ENCODE measurements at places on chromosomes 12 and 14.

DNA sequence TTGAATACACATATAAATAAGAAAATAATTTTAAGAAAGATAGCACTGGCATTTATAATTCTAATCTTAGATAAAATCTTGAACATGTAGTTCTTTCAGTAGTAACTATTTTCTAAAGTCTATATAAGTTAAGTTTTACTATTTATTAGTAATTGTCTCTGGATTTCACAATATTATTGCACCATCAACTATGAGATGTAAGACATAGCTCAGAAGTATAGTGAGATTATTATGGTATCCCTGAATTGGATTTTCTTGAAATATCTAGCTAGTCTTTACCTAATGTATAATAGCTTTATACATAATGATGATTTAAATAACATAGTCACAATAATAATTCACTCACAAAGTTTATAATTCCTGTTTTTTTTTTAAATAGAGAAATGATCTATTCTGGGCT, 6.7 kb downstream of the CLEC12A start:
- DNase-seq = no peak

DNA sequence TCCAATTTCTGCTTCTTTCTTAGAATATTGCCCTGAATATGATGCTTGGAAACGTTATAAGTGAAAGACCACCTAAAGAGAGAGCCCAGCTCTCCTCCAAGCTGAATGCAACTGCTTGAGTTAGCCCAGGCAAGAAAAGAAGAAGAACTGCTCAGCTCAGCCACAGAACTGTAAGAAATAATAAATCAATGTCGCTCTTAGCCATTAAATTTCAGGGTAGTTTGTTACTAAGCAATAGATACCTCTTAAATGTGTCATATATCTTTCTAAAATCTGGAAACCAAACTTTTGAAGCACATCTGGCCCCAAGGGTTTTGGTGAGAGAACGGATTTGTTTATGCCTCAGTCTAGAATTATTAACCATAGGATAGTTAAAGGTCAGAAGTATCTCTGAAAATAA, 50.4 kb downstream of the SLC6A15 start:
- no peak for DNase-seq

- peak; percentile 54 for DNase-seq
Observed at GRCh38 chr12:57452937-57453509, 2.1 kb upstream of the INHBE start.

DNA sequence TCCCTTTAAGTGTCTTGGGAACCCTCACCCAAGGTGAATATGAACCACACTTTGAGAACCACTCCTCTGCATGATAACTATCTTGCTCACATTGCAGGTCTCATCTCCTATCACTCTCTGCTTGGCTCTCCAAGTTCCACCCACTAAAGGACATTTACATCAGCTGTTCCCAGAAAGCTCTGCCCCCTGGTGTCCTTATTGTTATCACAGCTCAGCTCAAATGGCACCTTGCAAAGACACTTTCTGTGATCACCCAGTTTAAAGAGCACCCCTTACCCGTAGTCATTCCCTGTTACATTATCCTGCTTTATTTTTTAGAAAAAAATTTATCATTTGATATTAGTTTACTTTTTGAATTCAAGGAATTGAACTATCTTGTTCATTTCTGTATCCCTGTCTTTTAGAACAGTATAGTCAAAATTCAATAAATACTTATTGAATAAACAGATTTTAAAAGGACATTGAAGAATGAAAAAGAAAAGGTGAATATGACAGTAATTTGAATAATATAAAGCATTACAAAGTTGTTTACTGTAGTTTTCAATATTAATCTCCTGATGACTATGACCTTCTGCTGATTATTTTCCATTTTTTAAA, 20.5 kb upstream of the GUCY2C start:
- DNase-seq = no peak

- DNase-seq = no peak
Observed at GRCh38 chr12:64746663-64747062, 12.5 kb downstream of the GNS start.

GRCh38 chr12:126359216-126359615, 1294.0 kb downstream of the AACS start:
- DNase-seq = no peak

- DNase-seq = no peak
Observed at GRCh38 chr12:113007166-113007565, 28.8 kb downstream of the OAS2 start.

DNA sequence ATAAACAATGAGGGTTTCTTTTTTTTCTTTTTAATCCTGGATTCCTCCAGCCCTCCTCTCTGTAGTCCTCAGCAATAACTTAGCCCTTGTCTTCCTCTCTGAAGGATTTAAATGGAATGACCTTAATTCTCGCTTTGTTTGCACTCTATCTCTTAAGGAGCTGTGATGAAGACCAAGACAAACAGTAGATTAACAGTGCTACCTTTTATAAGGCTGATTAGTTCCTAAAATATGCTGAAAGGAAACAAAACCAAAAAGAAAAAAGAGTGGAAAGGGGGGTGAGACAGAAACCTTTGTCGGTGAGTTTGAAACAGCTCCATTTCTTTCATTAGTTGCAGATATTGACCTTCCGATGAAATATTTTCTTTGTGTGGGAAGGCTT, 38.7 kb upstream of the PTCSC3 start:
- no peak for DNase-seq

GRCh38 chr12:111076611-111077451, 156.5 kb upstream of the MYL2 start:
- DNase-seq = no peak

- DNase-seq = peak; percentile 77
Observed at GRCh38 chr14:61925043-61925442, 162.8 kb downstream of the SNAPC1 start.

DNA sequence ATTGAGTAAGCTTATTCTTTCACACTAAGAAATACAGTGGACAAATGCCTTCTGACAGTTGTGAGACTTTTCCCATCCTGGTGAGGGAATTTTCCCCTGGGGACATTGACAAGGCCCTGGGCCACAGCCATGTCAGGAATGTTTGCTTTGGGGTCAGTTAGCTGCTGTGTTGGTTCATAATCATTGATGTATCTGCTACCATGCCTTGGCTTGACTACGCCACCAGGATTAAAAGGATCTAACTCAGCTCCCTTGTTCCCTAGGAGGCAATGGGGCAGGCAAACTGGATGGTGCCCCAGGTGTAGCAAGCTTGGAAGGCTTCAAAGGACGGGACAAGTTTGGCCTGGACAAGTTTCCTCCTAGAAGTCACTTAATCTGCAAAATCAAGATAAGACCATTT, 3.1 kb upstream of the CCDC88C start:
- no peak for DNase-seq

DNA sequence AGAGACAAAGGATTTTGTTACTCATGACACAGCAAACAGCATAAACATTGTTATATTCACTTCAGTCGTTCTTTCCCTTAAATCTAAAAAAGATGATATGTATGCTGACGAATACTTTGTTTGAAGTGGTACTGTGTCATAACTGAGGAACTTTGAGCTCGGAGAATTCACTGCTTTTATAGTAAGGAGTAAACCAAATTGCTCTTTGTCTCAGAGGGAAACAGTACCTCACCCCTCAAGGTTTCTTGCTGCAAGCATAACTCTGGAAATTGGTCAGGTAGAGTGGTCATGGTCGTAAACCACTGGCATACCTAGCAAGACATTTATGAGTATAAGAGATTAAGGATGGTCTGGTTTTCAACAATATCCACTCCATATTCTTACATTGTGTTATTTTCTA, 160.2 kb upstream of the OR4E1 start:
- DNase-seq = no peak

DNA sequence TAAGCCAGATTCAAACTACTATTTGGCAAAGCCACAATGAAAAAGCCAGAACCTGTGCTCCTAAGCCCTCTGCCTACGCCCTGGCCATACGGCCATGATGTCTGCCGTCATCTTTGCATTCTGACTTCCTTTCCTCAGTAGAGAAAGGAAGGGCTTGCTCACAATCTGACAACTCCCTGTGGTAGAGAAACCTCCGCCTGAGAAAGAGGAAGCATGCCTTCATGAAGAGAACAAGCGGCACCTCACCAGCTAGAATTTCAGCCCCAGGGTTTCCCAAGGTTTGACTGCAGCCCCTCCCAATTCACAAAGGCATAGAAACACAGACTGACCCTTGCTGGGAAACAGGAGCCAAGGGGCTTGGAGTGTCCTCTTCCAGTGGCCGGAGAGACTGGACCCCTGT, 25.7 kb downstream of the TEP1 start:
- no peak for DNase-seq

DNA sequence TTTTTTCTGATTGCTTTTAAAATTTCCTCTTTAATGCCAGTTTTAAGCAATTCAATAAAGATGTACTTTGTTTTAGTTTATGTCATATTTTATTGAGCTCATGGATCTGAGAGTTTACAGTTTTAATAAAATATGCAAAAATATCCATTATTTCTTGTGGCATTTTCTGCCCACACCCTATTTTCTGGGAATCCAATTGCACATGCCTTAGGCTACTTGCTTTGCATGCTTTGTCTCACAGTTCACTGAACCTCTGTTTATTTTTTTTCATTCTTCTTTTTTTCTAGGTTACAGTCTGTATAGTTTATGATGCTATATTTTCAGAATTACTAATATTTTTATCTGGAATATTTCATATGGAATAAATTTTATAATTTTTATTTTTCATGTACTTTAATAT, 1258.0 kb downstream of the FSCB start:
- DNase-seq = no peak

GRCh38 chr12:64025174-64025958, 180.9 kb downstream of the SRGAP1 start:
- no peak for DNase-seq

DNA sequence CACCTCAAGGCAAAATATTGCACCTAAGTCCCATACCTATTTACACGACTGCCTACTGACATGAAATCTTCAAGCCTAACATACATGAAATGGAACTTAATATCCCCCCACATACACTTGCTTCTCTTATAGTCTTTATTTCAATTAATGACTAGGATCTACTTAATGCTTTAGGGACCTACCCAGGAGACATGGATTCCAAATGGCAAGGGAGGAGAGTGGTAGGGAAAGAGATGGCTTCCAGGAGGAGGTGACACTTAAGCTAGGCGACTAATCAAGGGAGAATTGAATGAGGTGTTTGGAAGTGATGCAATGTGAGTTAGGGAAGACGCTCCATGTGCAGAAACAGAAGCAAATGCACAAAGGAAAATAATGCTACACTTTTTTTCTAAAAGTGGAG, 9.7 kb upstream of the PPP1R12A start:
- DNase-seq = no peak

- no peak for DNase-seq
Observed at GRCh38 chr12:62618319-62618718, 151.7 kb downstream of the MON2 start.

GRCh38 chr14:103518422-103519042, 4.1 kb downstream of the CKB start:
- peak; percentile 16 for DNase-seq

- no peak for DNase-seq
Observed at GRCh38 chr14:70755655-70756054, 53.7 kb downstream of the MAP3K9 start.

DNA sequence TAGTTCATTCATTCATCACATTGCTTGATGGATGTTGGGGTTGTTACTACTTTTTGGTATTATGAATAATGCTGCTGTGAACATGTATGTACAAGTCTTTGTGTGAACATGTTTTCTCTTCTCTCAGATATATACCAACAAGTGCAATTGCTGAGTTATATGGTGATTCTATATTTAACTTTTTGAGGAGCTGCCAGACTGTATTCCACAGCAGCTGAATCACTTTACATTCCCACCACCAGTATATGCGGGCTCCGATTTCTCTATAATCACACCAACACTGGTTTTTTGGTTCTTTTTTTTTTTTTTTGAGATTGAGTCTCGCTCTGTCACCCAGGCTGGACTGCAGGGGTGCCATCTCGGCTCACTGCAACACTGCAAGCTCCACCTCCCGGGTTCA, 22.2 kb upstream of the PLEKHG6 start:
- no peak for DNase-seq

DNA sequence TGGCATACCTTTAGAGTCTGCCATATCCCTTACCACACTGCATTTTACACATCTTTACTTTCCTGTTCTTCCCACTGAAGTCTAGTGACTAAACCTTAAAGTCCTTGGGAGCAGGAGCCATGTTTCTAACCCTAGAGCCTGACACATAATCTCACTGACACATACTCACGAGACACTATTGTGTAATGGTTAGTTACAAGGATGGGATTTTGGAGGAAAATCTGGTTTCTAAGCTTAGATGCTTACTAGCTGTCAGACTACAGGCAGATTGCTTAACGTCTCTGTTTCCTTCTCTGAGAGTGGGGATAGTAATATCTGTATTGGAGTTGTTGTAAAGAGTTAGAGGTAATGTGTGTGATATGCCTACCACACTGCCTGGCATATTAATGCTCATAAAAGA, 6.2 kb upstream of the DYRK4 start:
- no peak for DNase-seq

DNA sequence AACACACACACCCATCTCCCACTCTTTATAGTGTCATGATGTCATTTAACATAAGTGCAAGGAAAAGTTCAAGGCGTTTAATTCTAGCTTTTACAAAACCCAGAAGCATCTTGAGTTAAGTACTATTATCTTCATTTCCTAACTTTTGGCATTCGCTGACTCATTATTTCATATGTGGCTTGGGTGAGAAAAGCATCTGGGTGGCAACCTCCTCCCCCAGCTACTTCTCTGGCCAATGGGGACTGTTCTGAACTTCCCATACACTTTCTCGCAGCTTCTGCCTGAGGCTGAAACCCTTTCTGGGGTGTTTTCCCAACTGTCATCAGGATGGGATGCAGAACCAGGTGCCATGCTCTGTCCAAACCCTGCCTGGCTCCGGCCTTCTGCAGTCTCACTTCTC, 2.8 kb upstream of the MARK3 start:
- DNase-seq = no peak

GRCh38 chr12:31562594-31563328, 28.2 kb downstream of the DENND5B start:
- DNase-seq = no peak

- no peak for DNase-seq
Observed at GRCh38 chr14:22418631-22419030, 170.4 kb downstream of the DAD1 start.

GRCh38 chr14:67426161-67426560, 14.2 kb upstream of the PLEK2 start:
- DNase-seq = peak; percentile 18

DNA sequence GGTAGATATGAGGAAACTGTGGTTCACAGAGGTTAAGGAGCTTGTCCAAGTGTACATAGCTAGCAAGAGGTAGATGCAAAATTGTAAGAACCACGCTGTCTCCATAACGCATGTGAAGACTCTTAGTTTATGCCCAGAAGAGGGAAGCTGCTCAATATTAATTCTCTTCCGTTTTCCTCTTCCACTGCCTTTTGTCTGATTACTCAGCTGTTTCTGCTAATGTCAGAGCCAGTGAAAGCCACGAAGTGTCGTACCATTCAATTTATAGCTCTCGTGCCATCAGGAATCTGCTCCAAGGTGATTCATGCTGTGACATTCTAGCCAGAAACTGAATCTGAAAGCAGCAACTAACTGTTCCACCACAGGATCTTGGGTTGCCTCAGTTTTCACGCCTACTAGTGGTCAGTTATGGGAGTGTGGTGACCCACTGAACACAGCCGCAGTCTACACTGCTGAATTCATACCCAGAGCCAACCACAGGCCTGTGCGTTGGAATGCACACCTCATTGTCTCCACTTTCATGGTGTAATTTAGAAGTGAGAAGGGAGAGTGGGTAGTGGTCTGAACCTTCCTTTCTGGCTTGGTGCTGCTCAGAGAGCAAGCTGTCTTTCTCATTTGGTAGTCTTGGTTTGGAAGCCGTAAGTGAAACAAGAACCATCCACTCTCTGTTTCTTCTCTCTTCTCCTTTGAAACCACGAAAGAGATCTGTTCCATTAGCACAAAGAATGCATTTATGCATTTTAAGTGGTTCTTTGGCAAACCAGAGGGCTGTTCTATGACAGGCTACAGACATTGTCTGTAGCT, 74.2 kb upstream of the NAP1L1 start:
- DNase-seq = no peak

Measured in NCI-H1092 treated with DMSO at 0.1 percent for 48 hours (cell line).